ENCODE measurements at places on chromosomes 6 and 20.

DNA sequence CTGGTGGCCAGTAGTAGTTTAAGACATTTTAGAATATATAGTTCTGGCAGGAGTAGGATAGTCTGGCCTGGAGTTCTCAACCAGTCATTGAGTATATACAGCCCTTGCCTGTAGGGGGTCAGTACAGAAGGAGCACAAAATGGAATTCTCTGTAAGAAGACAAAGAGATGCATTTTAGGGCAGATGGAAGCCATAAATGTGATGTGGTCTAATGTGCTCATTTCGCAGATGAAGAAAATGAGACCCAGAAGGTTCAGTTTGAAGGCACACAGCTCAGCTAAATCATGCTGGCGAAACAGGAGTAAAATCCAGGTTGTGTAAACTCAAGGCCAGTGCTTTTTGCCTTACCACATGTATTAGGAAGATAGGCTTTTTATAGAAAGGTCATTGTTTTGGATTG is 29.6 kb downstream of the QKI start:
- DNase-seq, result no peak

DNA sequence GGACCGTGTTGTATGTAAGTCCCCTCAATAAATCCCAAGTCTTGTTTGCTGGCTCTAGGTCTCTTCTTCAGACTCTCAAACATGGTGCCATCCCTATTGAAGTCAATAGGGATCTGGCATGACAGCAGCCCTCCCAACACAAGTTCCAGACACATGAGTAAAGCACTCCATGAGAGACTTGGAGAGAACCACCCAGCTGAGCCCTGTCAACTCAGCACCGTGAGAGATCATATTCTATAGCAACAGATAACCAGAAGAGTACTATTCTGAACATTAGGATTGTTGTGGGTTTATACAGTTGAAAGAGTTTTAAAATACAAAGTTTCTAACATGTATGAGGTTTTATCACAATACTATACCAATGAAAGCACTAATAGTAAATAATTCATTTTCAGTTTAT is 23.5 kb downstream of the TMEM14A start:
- DNase-seq, result no peak

- peak; percentile 70 for DNase-seq
These were observed 15.9 kb upstream of the PEDS1 start for GRCh38 chr20:50169329-50169823.

GRCh38 chr6:43942011-43942442 is 172.0 kb downstream of the VEGFA start:
- no peak for DNase-seq

GRCh38 chr6:74840953-74841352 is 364.9 kb downstream of the COL12A1 start:
- DNase-seq, result no peak

DNA sequence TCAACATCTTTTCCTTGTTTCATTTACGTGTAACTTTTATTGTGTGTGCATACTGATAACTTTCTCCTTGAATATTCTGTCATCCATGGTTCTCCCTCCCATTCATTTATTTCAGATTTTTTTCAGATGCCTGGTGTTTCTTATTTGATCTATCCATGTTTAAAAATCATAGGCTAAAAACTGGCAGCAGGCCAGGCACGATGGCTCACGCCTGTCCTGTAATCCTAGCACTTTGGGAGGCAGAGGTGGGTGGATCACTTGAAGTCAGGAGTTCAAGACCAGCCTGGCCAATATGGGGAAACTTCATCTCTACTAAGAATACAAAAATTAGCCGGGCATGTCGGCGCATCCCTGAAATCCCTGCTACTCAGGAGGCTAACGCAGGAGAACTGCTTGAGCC is 31.1 kb downstream of the ABT1 start:
- DNase-seq, result no peak

DNA sequence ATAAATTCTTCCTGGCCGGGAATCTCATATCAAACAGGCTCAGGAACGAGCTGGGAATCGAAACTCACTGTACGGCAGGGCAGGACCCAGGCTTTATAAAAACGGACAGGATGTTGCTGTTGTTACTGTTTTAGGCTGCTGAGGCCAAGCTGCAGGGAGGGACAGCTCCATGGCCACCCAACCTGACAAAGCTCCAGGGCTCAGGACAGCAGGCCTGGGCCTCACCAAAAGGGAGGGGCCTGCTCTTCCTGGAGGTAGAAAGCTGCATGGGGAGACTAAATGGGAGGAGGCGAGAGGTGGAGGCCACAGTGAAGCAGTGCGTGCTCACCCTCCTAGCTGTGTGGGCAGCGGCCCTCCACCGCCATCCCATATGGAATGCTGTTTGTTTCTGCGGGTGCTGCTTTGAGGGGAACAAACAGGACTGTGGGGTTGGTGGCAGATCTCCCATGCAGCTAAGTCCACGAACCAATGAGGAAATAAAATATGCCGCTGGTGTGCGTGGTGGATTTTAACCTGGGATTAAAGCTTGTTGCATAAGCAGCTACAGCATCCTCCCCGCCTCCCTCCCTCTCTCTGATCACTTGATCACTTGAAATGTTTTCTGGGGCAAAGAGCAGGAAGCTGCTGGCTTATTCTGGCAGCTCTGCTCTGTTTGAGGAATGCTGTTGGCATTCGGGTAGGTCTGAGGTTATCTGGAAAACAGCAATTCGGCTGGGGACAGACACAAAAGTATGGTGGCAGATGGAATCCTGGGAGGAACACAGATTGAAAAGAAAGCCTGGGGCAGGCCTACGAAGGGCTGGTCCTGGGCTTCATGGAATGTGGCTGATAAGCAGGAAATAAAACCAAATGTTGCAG is 2.4 kb upstream of the ZMYND8 start:
- DNase-seq, result no peak

- DNase-seq, result no peak
These were observed 25.6 kb upstream of the PREP start for GRCh38 chr6:105428342-105428957.

GRCh38 chr20:47973519-47974233 is 188.4 kb upstream of the SULF2 start:
- DNase-seq, result no peak

- DNase-seq, result peak; percentile 90
These were observed at the start of gene ACTR5 for GRCh38 chr20:38748097-38748860. Gene ACTR5, plus strand, starts transcription at chr20:38748460. Its CDS starts 19 bp downstream, at chr20:38748479.

DNA sequence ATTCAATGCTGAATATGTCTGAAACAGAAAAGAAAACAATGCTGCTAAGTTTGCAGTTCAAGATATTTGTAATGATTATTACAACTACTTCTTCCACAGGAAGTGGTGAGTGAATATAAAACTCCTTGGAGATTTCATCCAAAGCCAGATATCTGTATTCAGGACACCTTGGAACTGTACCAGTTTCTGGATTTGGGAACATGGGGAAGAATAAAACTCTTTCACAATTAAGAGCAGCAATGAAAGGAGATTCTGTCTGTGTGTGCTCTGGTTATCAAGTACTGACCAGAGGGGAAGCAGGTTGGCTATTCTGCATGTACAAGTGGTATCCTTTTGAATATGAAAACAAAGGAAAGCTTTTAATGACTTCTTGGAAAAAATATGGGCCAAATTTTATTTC is 21.1 kb downstream of the ELOVL2 start:
- DNase-seq, result no peak

- DNase-seq, result no peak
These were observed 22.2 kb downstream of the FAM110A start for GRCh38 chr20:855466-856360.

DNA sequence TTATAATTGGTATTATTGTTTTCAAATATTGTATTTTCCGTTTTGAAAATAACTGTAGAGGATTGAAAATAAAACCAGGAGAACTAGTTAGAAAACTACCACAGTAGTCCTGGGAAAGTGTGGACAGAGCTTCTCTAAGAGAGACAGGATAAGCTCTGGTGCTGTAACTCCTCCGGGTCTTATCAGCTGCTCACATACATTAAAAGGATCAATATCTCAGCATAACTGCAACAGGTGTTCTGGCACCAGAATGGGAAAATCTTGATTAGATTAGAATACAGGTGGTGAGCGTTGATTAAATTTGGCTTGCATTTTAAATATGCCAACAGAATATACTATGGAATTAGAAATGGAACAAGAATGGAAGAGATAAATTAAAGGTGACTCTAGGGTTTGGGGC is 1138.9 kb upstream of the ADGRB3 start:
- DNase-seq, result no peak

DNA sequence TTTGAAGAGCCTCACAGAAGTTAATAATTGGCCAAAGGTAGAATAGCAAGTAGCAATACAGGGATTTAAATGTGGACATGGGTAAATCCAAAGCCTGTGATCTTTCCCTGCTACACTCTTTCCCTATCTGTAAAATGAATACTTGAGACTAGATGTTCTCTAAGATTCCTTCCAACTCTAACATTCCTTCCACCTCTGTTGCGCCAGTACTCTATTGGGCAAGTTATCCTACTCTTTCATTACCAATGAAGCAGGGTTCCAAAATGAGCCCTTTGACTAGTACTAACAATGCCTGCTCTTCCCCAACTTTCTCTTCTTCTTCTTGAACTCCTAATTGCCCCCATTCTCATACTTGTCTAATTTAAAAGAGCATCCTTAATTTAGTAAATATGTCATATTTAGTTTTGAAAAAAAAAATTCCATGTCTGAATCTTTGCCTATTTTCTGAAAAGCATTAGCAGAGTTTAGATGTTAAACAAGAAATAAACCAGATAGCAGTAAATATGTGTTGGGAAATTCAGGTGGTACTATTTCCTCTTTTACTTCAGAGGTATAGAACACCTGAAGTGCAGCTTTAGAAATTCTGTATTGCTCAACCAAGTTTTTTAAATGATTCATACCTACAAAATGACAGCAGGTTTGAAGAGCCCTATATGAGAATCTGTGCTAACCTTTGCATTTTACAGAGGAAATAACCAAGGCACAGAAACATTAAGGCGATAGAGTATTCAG is 35.1 kb upstream of the RSPO3 start:
- DNase-seq, result no peak

- no peak for DNase-seq
These were observed 118.6 kb upstream of the UST start for GRCh38 chr6:148628251-148628650.

- no peak for DNase-seq
These were observed 29.0 kb upstream of the MPC1 start for GRCh38 chr6:166411721-166412151.

GRCh38 chr6:31794866-31795615 is 511 bp downstream of the VARS1 start:
- no peak for DNase-seq

- DNase-seq, result peak; percentile 20
These were observed 9.8 kb upstream of the NDUFAF4 start for GRCh38 chr6:96907498-96907897.

DNA sequence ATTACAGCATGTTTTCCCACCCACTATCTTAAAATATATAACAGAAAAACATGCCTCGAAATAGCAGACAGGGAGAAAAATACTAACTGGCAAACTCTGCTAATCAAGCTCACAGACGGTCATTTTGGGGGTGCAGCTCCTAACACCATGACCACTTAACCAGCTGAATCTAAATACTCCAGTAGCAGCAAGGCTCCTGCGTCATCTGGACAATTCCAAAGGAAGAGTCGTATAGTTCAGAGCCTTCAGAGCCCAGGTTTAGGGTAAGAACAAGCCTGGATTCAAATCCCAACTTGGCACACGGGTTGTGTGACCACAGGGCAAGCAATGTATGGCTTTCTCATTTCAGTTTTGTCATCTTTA is 81.3 kb upstream of the COL21A1 start:
- no peak for DNase-seq

GRCh38 chr6:35691027-35691824 is 2.5 kb upstream of the FKBP5 start:
- DNase-seq, result no peak

GRCh38 chr20:259981-260380 is 2.5 kb downstream of the DEFB132 start:
- DNase-seq, result no peak
